ENCODE measurements at places on chromosomes 1 and 21.

GRCh38 chr1:220498188-220498587 lies 29.7 kb upstream of the MARK1 start:
- peak; percentile 53 for DNase-seq

DNA sequence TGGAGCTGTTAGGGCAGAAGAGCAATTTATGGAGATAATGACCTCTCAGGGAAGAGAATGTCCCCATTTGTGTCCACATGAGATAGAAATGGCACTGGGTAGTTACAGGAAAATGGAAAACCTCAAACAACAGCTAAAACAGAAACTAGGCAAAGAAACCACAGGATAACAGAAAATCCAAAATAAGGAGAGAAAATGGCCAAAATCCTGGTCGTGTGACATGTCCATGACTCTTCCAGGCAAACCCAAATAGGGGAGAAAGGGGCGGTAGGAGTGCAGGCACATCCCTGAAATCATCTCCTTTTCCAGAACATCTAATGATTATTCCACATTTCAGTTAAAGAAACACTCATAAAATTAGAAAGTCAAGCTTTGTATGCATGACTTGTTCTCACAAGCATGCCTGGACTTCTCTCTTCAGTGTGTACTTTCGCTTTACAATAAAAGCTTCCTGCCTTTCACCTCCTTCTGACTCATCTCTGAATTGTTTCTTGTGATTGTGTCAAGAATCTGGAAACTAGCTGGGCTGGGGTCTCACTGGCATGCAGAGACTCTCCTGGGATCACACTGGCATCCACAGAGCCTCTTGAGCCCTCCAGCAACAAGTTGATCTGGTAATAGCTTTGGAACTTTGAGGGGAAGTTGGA lies 171.4 kb upstream of the ZP4 start:
- DNase-seq, result peak; percentile 5

DNA sequence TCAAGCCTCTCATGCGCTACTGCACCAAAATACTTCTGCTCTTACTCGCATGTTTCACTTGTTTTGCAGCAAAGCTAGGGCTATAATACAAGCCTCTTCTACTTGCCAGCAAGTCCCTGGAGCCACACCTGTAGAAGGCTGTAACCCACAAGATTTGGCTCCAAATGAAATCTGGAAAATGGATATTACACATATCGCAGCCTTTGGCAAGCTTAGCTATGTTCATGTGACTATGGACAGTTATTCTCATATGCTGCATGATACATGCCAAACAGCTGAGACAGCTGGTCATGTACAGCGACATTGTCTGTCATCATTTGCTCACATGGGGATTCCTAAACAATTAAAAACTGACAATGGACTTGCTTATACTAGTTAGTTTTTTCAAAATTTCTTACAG lies 270.3 kb downstream of the COL11A1 start:
- DNase-seq, result no peak

GRCh38 chr1:11013160-11013531 lies 692 bp downstream of the TARDBP start:
- DNase-seq, result no peak

DNA sequence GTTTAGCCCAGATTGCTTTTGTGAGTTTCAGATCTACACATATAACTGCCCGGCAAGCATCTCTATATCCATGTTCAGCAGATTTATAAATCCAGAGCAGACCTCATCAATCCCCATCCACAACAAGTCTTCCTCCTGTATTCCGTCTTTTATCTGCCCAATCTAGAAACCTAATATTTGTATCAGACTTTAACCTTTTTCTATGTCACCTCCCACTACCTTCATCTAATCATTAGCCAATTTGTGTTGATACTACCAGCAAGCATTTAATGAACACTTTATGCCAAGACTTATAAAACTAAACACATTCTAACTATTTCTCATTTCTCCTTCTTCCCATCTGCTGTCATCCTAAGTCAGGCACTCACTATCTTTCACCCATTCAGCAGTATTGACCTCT lies 135.5 kb downstream of the PBX1 start:
- no peak for DNase-seq
